ELF-1 (cell line): ENCODE measurements at places on chromosomes 3 and 15.
A peak's percentile ranks its signal among the peaks of the same experiment; 100 is the strongest.

- DNase-seq: peak; percentile 85
These were observed 141.4 kb upstream of the MRPS22 start for GRCh38 chr3:139202226-139202958.

- DNase-seq: peak; percentile 12
These were observed 65.9 kb downstream of the POLR2M start for GRCh38 chr15:57772223-57772957.

DNA sequence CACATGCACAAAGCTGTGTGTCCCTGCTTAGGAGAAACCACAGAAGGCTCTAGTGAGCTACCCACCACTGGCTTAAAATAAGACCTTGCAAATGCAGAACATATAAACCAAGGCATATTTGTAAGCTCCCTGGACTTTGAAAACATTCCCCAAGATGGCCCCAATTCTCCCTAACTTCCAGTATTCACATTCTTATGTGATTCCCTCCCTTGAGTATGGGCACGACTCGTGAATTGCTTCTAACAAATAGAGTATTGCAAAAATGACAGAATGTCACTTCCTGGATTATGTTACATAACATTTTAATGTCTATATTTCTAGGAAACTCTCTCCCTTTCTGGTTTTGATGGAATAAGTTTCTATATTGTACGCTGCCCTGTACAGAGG lies 131.8 kb upstream of the MCTP2 start:
- no peak for DNase-seq

GRCh38 chr3:65342084-65342683 lies 654.4 kb upstream of the ADAMTS9 start:
- DNase-seq: peak; percentile 80

- DNase-seq: peak; percentile 33
These were observed 624 bp downstream of the BRK1 start for GRCh38 chr3:10116138-10116460.

GRCh38 chr3:86978111-86978551 lies 12.8 kb downstream of the VGLL3 start:
- no peak for DNase-seq
